Activated CD4-positive, CD25-positive, alpha-beta regulatory T cell treated with anti-CD3 and anti-CD28 coated beads, Interleukin-2, amount 50 U/mL, for 24 hours (primary cell): ENCODE measurements at places on chromosomes 13 and 19.

DNA sequence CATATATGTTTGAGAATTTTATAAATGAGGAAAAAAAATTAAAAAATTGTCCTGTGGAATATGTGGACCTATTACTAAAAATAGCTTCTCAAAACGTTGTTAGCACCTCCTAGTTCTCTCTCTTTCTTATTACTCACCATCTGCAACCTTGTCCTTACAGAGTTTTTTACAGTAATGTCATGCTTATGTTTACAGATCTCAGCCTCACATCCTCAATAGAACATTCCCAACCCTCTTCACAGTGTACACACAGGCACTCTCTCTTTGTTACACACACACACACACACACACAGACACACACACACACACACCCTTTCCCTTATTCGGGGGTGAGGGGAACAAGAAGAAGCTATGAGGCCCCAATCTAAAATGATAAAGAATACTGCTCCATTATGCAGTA, 197.7 kb downstream of the SLITRK6 start:
- no peak for ATAC-seq

DNA sequence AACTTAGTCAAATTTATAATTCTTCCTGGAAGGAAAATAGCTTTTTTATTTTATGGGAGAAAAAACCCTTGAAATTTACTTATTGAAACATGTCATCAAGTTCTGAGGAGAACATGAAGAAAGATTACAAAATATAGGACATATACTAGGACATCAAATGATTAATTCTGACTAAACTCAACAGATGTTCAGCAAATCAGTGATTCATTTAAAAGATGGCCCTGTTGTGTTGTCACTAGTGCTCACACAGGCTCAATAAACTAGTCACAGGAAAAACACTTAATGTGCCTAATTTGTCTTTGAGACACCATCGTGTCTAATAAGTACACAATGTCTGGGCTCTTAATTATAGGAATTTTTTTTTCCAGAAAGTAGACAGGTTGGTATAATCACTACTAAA, 223.8 kb upstream of the TMTC4 start:
- ATAC-seq: no peak

DNA sequence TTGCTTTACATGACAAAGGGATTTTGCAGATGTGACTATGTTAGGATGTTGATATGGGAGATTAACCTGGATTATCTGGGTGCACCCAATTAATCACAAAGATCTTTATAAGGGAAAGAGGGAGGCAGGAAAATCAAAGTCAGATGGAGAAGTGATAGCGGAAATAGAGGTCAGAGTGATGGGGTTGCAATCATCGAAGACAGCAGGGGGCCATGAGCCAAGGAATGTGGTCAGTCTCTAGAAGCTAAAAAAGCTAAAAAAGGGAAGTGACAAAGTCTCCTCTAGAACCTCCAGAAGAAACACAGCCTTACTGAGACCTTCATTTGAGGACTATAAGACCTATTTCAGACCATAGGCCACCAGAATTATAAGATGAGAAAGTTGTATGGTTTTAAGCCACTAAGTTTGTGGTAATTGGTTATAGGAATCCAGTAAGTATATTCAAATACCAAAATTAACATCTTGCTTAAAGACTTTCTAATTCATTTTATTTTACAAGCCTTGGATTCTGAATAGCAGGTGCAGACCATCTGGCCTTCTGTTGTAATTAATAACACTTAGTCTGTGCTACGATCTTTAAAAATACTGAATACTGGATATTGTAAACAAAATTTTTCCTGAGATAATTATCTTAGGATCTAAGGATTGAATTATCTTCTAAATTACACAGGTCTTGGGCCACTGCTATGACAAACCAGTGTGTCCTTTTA, 493.4 kb upstream of the PCDH20 start:
- no peak for ATAC-seq

DNA sequence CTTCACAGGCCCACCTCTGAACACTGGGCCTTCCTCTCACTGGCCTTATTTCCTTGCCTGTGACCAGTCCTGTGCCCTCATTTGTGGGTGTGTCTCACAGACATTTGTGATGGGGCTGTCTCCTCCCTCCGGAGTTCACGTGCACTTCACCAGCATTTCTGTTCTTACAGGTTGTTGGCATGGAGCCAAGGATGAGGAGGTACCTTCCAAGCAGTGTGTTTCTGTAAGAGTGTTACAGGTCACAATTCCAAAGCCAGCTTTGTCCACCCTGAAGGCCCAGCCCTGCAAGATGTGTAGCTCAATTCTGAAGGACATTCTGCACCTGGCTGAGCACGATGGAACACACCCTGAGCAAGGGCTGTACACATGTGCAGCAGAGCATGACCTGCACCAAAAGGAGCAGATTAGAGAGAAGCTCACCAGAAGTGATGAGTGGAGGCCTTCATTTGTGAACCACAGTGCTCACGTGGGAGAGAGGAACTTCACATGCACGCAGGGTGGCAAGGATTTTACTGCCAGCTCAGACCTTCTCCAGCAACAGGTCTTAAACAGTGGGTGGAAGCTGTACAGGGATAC, 8.1 kb downstream of the ZNF749 start:
- no peak for ATAC-seq

- ATAC-seq: no peak
Measured at GRCh38 chr19:16136185-16136999, 7.1 kb upstream of the HSH2D start.

DNA sequence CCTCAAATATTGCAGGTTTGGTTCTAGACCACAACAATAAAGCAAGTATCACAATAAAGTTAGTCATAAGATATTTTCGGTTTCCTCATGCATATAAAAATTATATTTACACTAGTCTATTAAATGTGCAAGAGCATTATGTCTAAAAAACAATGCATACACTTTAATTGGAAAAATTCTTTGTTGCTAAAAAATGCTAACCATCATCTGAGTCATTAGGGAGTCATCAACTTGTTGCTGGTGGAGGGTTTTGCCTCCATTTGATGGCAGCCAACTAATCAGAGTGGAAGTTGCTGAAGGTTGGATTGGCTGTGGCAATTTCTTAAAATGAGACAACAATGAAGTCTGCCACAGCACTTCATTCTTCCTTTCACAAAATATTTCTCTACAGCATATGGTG, 422.3 kb upstream of the GPC6 start:
- no peak for ATAC-seq

DNA sequence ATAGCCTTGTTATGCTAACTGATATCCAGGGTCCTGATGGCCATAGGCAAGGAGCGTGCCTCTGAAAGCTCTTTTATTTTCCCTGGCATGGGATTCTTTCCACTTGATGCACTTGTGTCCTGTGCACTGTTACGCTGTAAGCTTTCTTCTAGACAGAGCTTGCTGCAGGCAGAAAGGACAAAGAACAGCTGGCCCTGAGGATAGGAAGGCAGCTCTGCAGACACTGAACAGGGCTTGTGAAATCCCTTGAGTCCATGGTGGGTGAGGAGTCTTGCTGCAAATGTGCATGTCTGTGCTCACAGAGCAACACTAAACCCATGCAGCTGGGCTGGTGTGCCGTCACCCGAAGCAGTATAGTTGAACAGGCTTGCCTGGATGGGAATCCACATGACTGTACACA, 126.6 kb downstream of the AKAP11 start:
- ATAC-seq: no peak

DNA sequence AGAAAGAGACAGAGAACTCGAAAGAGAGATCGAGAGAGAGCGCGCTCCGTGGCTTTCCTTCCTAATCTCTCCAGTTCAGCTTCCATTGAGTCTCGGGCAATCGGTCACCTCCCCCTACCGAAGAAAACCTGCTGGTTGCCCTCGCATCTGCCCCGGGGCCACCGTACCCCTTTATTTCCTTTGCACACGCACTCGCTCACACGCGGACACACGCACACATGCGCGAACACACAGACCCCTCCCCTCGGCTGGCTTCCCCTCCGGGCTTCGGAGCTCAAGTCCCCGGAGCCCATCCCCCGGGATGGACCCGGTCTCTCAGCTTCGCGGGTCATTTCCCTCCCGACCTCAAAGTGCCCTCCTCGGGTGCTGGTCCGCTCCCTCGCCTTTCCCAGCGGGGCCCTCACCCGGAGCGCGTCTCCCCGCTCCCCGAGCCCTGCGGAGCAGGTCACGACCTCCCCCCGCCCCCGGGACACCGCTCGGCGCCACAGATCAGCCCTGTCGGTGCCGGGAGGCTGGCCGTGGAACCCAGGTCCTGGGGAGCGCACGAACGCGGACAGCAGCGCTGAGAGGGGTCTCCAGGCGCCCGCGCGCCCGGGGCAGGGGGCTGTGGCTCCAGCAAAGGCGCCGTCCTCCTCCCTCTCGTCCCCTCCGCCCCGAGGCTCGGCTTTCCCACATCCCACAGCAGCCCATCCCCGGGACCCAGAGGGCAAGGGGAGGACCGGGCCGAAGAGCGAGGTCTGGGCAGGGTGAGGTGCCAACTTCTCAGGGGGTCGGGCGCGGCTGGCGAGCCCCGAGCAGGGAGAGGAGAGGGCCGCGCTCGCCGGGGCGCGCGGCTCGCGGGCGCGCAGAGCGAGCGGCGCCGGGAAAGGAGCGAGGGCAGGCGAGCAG, 1.8 kb downstream of the DACH1 start:
- no peak for ATAC-seq

DNA sequence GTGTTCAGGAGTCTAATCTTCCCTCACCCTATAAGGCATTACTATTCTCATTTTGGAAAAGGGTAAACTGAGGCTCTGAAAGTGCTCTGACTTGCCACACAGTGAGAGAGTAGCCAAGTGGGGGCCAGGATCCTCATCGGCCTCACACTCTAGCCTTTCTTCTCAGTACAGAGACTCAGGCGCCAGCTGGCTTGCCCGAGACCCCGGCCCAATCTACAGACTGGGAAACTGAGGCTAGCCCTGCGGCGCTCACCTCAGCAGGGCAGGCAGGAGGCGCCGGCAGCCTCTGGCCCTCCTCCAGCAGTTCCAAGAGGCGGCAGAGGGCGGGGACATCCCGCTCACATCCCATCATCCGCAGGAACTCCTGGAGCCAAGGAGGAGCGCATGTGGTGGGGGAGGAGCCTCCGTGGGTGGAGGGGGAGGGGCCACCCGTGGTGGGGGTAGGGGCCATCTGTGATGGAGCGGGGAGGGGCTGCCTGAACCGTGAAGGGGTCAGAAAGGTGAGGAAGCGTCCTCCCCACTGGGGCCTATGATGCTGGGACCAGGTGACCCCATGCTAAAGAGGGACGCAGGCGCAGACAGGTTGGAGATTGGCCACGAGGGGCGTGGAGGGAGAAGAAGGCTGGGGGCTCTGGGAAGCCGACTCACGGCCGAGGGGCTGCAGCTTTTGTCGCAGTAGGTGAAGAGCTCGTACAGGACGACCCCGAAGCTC, 8.7 kb upstream of the INSL3 start:
- ATAC-seq: no peak

DNA sequence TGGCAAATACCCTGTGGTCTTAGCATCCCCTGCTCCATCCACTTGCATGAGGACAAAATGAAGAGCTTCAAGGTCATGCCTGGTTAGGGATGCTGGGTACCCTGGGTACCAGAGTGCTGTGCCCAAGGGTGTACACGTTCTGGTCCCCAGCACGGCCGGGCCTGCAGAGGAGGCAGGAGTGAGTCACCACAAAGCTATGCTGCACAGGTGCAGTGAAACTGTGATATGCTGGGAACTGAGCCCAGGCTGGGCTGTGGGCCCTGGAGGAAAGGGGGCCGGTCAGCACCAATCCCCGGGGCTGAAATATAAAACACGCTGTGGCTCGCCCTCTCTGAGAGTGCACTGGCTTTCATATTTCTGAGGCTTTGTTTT, 95.1 kb downstream of the TSHZ3 start:
- ATAC-seq: no peak

DNA sequence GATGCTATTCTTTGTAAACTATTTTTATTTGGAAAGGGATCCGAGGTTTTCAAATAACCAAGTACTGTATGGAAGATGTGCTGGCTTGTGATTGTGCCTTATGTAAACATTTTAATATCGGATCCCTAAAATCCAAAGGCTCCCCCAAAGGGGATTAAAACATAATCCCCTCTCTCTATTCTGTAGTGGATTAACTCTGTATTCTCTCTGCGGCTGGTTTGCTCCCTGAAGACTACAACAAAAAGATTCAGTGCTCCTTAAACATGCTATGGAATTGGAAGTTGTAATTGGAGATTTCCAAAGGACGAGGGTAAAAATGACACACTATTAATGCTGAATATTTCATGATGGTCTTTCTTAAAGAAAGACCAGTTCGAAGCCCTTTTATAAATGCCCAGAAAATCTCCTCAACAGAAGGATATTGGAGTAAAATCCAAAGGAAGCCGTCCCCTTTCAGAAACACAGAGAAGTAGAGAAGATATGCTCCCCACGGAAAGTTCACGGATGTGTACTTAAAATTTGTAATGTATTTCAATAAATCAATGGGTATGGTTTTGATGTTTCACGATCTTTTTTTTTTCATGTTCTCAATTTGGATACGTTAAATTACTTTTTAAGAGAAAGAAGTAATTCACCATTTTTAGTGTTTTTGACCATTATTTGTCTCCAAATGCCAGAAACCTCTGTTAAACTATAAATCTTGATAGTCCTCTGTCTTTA, 6.5 kb downstream of the MAB21L1 start:
- no peak for ATAC-seq

DNA sequence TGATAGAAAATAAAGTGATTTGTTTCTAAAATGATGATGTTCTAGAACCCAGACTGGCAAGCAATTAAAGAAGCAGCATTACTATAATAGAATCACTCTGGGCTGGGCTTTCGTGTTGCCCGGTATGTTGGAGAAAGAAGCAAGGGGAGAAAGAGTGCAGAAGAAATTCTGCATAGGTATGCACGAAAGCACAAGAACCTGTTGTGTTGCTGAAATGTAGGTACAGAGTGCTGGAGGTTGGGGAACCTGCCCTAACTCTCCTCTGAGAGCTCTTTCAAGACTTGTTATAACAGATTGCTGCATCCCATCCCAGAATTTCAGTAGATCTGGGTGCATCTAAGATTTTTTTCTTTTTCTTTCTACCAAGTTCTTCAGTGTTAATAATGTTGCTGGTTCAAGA, 95.7 kb upstream of the DACH1 start:
- ATAC-seq: no peak

- no peak for ATAC-seq
Measured at GRCh38 chr19:39846678-39847486, 703 bp upstream of the FBL start.

DNA sequence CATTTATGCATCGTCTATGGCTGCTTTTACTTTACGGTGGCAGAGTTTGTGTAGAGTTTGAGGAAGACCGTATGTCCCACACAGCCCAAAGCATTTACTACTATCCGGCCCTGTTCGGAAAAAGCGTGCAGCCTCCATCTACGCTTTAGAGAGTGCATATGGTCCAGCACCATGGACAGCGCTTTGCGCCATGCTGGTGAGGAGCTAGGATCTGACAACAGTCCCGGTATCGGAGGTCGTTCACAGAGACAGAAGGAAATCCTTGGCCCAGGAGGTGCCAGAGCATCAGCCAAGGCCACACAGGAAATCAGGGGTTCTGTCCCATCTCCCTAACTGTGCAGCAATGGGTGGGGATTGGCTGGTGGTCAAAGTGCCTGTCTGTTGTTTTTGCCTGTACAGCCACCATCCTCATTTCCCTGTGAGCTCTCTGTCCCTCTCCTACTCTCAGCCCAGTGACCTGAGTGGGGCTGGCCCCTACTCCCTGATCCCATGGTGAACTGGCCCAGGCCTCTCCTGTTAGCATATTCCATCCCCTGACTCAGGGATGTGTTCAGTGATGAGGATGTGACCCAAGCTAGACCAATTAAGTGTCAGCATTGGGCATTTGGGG, 16.2 kb upstream of the PRODH2 start:
- no peak for ATAC-seq
